Activated CD4-positive, alpha-beta T cell treated with anti-CD3 and anti-CD28 coated beads, Interleukin-2, amount 10 ng/mL, durations not matched to agents 7 days and 5 days (primary cell): ENCODE measurements at places on chromosomes 13 and 19.

DNA sequence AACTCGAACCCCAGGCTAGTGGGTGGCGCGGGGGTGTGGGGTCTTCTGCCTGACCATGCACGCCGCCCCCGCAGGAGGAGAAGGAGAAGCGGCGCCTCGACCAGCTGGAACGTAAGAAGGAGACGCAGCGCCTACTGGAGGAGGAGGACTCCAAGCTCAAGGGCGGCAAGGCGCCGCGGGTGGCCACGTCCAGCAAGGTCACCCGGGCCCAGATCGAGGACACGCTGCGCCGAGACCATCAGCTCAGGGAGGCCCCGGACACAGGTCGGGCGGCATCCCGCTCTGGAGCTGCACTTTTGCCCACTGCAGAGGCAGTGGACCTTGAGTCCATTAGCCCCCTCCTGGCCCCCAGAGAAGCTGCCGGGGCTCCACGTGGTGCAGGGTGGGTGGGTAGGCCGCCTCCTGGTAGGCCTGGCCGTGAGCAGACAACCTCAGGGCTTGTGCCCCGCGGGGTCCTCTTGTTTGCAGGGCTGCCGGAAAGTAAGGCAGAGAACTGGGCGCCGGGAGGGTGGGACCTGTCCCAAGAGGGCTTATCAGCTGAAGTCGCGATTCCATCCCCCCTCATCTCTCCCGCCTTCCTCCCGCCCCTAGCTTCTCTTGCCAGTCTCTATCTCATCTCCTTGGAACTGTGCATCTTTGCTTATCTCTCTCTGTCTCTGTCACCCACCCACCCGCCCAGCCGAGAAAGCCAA lies 9.9 kb downstream of the CCDC124 start:
- no peak overlapping the region for H3K4me3 ChIP-seq
- H3K27ac ChIP-seq: no peak overlapping the region
- H3K4me1 ChIP-seq: peaks cover 19% of the 10 kb centered on the region
- H3K27me3 ChIP-seq: no peaks in the 10 kb centered on the region

- peak overlapping the region; percentile 95 for H3K4me3 ChIP-seq
- no peak for DNase-seq
- H3K4me1 ChIP-seq: peaks cover 21% of the 10 kb centered on the region
- H3K36me3 ChIP-seq: peaks cover 2% of the 10 kb centered on the region
- peak overlapping the region; percentile 91 for H3K27ac ChIP-seq
- no peaks in the 10 kb centered on the region for H3K27me3 ChIP-seq
Measured at GRCh38 chr19:5679289-5680083, 830 bp downstream of the MICOS13 start.

- H3K4me3 ChIP-seq: no peak overlapping the region
- DNase-seq: no peak
- H3K27me3 ChIP-seq: no peaks in the 10 kb centered on the region
- H3K4me1 ChIP-seq: no peaks in the 10 kb centered on the region
Measured at GRCh38 chr19:57338877-57339276, 12.2 kb upstream of the ZNF304 start.

- peaks cover 18% of the 10 kb centered on the region for H3K27me3 ChIP-seq
- H3K36me3 ChIP-seq: peaks cover 2% of the 10 kb centered on the region
- H3K27ac ChIP-seq: no peak overlapping the region
Measured at GRCh38 chr13:112972867-112973576, 4.0 kb downstream of the MCF2L start.

DNA sequence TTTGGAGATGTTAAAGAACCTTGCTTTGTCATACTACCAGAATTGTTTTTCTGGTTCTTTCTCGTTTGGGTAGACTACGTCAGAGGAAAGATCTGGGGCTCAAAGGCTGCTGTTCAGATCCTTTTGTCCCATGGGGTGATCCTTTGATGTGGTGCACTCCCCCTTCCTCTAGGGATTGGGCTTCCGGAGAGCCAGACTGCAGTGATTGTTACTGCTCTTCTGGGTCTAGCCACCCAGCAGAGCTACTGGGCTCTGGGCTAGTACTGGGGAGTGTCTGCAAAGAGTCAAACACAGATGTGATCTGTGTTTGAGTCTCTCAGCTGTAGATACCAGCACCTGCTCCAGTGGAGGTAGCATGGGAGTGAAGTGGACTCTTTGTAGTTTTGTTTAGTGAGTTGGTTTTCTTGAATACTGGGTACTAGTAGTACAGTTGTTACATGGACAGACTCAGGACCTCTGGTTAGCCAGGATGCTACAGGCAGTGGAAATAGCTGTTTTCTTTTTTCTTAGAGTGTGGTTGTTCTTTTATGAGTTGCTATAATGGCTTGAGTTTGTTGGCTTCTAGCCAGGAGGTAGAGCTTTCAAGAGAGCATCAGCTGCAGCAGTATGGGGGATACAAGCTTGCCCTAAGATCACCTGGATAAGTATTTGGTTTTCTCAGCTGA lies 34.4 kb downstream of the DNAJC15 start:
- H3K36me3 ChIP-seq: peaks cover 30% of the 10 kb centered on the region
- H3K4me1 ChIP-seq: peaks cover 46% of the 10 kb centered on the region
- peak; percentile 21 for DNase-seq
- no peak overlapping the region for H3K4me3 ChIP-seq
- no peaks in the 10 kb centered on the region for H3K27me3 ChIP-seq

DNA sequence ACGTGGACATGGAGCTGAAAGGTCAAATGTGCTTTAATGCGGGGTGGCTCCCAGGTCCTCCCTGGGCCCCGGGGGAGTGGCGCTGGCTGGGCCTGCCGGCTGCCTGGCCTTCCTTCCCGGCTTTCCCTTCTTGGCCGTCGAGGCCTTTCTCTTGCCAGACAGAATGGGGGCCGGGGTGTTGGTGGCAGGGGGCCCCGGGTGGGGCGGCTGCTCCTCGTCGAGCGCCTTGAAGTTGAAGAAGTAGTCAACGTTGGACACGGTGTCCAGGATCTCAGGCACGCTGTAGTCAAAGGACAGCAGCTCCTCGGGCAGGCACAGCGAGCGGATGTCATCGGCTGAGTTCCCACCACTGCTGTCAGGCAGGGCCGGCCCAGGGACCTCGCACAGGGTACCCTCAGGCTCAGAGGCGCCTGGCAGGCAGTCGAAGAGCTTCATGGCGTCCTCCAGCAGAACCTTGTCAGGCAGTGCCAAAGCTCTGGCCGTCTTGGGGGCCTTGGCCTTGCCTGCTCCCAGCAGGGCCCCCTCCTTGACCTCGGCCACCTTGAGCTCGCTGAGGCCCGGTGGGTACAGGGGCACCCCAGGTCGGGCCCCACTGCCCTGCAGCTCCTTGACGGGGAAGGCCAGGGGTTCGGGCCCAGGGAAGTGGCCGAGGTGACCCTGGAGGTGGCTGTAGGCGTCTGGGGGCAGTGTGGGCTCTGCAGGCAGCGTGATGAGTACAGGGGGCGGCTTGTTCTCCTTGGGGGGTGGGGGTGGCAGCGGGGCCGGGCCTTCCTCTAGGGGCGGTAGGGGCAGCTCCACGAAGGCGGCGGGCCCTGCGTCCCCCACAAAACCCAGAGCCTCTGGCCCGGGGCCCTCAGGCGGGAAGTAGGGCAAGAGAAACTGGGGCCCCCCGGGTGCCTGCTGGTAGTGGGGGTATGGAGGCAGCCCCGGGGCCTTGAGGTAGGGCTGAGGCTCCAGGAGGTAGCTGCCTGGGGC lies 1.3 kb downstream of the PRR22 start:
- H3K27me3 ChIP-seq: no peaks in the 10 kb centered on the region
- DNase-seq: no peak
- H3K27ac ChIP-seq: no peak overlapping the region
- H3K36me3 ChIP-seq: peaks cover 12% of the 10 kb centered on the region
- no peak overlapping the region for H3K4me3 ChIP-seq

GRCh38 chr13:20360835-20361412 lies 128.8 kb upstream of the GJB6 start:
- no peak overlapping the region for H3K4me3 ChIP-seq
- peaks cover 2% of the 10 kb centered on the region for H3K4me1 ChIP-seq

DNA sequence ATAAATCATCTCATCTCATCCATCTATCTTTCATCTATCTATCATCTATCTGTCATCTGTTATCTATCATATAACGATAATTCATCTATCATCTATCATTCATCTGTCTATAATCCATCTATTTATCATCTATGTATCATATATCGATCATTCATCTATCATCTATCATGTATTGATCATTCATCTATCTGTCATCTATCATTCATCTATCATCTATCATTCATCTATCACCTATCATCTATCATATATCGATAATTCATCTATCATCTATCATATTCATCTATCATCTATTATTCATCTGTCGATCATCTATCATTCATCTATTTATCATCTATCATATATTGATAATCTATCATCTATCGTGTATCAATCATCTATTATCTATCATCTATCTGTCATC lies 100.4 kb upstream of the ZNF492 start:
- no peak overlapping the region for H3K4me3 ChIP-seq
- no peaks in the 10 kb centered on the region for H3K27me3 ChIP-seq
- H3K27ac ChIP-seq: no peak overlapping the region
- H3K36me3 ChIP-seq: no peaks in the 10 kb centered on the region
- no peaks in the 10 kb centered on the region for H3K4me1 ChIP-seq
- DNase-seq: no peak

DNA sequence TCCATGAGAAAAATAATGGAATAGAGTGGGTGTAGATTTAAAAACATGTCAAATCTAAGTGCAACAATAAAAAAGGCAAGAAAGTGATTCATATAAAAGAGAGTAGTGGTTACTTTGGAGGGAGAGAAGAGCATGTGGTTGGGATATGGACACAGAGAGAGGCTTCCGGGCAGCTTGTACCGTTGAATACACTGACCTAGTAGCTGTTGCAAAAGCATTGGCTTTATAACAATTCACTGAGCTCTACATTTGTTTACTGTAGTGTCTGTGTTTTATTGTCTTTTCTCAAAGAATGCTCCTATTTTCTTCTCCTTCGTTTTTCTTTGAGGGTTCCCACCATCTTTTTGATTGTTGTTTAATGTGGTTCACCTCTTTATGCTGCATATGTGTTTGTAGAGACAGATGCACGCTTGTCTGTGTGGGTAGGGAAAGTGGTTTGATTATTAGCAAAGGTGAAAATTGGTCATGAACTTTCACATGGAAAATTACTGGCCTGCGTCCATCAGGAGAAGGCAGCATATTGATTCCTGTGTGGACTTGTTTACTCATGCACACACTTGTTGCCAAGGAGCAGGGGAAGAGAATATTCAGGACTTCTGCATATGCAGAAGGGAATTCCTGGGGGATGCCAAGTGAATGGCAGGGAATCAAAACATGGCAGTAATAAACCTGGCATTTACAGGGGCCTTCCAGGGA lies 29.9 kb upstream of the IRS2 start:
- no peaks in the 10 kb centered on the region for H3K36me3 ChIP-seq
- no peak overlapping the region for H3K27ac ChIP-seq
- H3K4me1 ChIP-seq: no peaks in the 10 kb centered on the region
- DNase-seq: no peak
- peaks cover 4% of the 10 kb centered on the region for H3K27me3 ChIP-seq

DNA sequence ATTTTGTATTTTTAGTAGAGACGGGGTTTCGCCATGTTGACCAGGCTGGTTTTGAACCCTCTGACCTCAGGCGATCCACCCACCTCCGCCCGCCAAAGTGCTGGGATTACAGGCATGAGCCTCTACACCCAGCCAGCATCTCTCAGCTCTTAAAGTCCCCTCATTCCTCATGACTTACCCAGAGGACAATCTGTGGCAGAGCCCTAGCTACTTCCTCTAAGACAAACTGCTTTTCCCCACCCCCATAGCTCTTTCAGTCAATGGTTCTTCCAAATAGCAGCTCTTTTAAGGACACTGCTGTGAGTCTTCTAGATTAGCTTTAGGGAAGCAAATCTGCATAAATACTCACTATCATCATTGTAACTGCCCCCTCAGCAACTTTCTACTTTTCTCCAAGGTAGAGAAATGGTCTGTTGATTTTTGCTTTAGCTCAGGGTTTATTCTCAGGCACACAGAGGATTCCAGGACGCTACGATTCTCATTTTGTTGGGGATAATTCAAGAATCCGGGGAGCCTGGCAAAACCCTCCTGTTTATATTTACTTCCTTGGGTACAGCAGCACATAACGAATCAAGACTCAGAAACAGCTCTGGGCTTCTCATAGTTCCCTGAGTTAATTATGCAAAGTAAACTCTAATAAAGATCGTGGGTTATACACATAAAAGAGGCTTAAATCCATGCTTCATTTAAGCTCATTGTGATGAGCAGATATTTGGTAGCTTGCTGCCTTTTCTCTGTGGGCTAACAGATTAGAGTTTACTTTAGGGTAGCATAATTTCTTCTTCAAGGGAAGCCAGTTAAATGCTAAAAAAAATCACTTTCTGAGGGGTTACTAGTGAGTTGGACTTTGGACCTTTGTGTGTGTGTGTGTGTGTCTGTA lies 357.4 kb downstream of the TDRD3 start:
- no peak for DNase-seq
- no peak overlapping the region for H3K27ac ChIP-seq
- no peak overlapping the region for H3K4me3 ChIP-seq
- H3K27me3 ChIP-seq: no peaks in the 10 kb centered on the region
- no peaks in the 10 kb centered on the region for H3K4me1 ChIP-seq
- no peaks in the 10 kb centered on the region for H3K36me3 ChIP-seq

GRCh38 chr19:43439032-43439708 lies 24.5 kb downstream of the TEX101 start:
- peak overlapping the region; percentile 32 for H3K4me3 ChIP-seq
- peaks cover 8% of the 10 kb centered on the region for H3K36me3 ChIP-seq
- H3K27me3 ChIP-seq: peaks cover 3% of the 10 kb centered on the region
- peak overlapping the region; percentile 97 for H3K27ac ChIP-seq
- peaks cover 53% of the 10 kb centered on the region for H3K4me1 ChIP-seq

DNA sequence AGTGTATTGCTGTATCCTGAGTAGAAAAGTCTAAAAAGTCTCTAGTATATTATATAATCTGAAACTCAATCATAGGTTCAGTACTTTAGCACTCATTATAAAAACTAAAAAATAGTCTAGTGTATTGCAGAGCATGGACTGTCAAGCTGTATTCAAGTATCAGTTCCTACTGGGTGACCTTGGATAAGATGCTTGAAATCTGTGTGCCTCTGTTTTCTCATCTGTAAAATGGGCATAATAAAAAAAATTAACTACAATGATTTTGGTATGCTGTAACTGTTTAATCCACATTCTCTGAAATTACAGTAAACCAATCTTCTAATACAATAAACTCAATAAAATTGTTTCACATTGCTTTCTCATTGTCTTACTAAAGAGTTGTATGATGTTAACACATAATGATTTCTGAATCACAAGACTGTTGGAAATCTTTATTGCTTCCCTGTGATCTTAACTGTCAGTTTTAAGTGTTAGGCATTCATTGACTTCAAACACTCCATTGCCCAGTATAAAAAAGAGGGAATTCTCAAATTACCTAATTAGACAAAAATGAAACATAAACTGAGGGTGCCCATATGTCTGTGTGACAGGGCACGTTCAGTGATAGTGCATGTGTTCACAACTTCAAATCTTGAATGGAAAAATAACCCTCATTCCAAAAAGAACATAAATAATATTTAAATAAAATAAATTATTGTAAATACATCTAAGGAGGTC lies 2.2 kb downstream of the STARD13 start:
- peaks cover 15% of the 10 kb centered on the region for H3K4me1 ChIP-seq
- no peaks in the 10 kb centered on the region for H3K36me3 ChIP-seq

GRCh38 chr19:3547301-3547731 lies 8.3 kb downstream of the TEKTIP1 start:
- peaks cover 10% of the 10 kb centered on the region for H3K4me1 ChIP-seq
- H3K4me3 ChIP-seq: no peak overlapping the region
- H3K27me3 ChIP-seq: no peaks in the 10 kb centered on the region
- H3K36me3 ChIP-seq: peaks cover 10% of the 10 kb centered on the region

- no peak overlapping the region for H3K27ac ChIP-seq
- H3K36me3 ChIP-seq: no peaks in the 10 kb centered on the region
- no peak for DNase-seq
- no peaks in the 10 kb centered on the region for H3K4me1 ChIP-seq
Measured at GRCh38 chr13:33303855-33304597, 18.5 kb upstream of the STARD13 start.
